ENCODE measurements at places on chromosomes 1 and 21.

DNA sequence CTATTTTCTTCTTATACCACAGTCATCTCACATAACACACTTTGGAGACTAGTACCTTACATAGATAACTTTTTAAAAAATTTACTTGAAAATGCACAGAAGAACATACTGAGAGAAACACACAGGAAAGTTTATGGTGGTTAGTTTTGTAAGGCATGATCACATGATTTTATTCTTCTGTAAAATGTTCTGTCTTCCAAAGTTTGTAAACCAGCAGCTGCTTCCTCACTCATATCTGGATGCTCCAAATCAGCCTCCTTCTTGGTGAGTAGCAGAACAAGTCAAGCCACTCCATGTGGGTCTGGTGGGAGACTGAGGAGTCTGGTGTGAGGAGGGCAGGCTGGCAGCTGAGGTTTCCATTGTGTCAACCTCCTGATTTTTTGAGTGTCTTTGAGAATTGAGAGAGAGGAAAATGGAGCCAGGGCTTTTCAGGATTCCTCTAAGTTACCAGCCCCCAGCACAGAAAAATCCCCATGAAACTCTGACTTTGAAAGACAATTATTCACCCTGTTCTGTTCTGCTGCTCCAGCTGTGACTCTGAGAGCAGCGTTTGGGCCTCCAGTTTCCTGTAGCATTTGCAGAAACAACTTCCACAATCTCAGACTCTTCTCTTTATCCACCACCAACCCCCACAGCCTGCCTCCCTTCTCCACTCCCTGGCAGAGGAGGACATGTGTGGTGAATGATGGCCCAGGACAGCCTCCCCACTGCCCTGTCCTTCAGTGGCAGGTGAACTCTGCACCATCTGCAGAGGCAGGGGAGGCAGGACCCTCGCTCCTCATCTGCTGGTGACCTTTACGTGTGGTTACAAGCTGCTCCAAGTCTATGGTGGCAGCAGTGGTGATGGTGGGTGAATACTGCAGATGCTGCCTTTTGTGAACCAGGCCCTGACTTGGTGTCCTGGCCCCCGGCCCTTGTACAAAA, 82.3 kb downstream of the FCRL5 start:
- no peak for DNase-seq

GRCh38 chr1:53450225-53450624, 9.0 kb upstream of the DMRTB1 start:
- no peak for DNase-seq

DNA sequence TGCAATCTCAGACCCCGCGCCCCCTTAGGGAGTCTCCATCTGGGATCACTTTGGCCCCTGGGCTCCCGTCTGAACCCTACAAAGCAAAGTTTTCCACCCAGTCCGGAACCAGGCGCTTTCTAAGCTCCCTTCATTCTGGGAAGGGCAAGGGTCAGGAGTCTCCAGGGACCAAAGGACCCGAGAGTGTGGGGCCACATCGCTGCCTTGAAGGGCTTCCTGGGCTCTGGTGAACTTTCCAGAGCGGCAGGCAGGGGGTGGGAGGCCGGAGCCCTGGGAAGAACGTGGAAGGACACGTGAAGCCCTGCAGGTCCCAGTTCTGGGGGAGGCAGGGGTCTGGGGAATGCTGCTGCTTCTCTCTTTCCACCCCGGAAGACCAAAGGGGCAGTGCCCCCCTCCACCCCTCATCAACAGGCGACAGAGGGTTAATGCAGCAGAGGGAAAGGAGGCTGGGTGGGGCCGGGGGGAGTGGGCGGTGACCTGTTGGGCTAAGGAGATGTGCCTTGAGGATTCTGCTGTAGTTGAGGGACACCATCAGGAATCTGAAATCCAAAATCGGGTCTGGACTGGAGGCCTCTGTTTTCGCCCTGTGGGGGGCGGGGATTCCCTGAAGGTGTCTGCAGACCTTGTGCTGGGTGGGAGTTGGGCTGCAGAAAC, 734 bp downstream of the CDK18 start:
- DNase-seq: peak; percentile 52

- peak; percentile 19 for DNase-seq
Measured at GRCh38 chr21:25512095-25513081, 94.9 kb downstream of the MRPL39 start.

DNA sequence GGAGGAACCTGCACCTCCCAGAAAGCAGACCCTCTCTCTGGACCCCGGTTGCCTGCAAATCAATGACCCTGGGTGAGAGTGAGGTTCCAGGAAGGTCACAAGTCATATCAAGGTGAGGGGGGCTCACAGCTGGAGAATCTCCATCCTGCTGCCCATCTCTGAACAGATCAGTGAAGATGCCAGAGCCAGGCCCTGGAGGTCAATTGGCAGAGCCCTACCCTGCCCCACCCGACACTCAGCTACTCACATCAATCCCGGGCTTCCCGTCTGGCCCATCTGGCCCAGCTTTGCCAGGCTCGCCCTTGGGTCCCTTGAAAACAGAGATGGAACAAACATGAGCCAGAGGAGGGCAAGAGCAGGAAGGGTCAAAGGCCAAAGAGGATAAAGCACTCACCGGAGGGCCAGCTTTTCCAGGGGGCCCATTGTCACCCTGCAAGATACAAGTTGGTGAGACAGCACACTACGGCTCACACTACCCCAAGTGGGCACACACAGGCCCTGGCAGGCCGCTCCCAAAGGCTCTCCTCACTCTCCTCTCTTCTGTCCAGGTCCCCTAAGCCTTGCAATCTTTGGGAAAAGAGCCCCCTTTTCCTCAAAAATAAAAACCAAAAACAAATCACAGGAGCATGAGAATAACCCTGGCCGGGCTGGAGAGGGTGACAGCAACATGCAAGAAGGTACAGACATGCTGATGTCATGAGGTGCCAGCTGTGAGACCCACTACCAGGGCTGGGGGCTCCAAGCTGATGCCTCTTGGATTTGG, 2.9 kb downstream of the COL9A2 start:
- no peak for DNase-seq

DNA sequence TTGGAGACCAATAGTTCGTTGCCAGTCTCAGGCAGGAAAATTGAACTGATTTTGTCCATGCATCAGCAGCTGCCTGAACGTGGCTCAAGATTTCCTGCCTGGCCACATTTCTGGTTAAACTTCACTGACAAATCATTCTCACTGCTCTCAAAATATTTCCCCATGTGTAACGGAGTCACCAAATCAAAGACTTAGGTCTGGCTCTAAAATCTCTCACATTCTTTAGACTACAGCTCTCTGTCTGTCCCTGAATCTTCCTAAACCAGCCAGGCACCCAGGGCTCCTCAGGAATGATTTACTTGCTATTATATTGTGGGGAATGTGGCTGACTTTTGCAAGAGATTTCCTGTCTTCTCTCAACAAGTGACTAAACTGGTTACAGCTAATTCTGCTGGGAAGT, 49.2 kb upstream of the GJA8 start:
- DNase-seq: no peak

GRCh38 chr1:150971583-150972416, 2.8 kb downstream of the CERS2 start:
- no peak for DNase-seq

GRCh38 chr1:60950224-60951063, 131.9 kb upstream of the NFIA start:
- DNase-seq: no peak

DNA sequence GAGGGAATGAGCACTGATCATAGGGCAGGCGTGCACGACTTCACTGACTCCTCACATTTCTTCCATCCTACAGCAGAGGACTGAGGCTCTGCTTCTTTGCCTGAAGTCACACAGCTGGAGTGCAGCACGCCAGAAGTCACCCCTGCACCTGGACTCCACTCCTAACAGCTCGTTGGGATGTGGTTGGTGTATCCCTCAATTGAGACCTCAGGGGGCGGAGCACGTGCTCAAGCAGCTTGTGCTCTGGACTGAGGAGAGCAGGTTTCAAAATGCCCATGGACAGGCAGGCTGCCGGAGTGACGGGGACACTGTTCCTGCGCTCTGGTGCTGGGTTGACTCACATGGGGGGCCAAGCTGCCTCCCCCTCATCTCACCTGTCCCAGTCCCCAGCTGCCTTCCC, 13.9 kb downstream of the CHIT1 start:
- no peak for DNase-seq

DNA sequence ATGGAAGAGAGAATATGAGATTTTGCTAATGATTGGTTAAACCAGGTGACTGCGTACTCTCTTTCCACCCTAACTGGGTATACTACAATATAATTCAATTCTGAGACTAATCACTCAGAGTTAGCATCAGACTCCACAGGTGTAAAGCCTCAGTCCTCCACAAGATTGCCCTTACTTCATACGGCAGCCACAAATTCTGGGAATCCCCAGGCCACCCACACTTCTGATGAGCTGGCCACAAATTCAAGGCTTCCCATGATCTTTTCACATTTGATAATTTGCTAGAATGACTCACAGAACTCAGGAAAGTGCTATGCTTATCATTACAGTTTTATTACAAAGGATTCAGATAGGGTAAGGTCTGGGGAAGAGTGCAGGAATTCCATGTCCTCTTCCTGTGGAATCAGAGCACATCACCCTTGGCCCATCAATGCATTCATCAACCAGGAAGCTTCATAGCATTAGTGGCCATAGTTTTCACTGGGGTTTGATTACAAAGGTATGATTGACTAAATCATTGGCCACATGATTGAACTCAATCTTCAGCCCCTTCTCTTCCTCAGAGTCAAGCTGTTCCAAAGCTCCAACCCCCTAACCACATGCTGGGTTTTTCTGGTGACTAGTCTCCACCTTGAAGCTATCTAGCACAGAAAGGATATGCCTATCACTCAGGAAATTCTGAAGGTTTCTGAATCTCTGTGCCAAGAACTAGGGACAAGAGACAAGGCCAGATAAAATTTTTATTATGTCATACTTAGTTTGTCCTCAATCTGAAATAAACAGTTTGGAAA, 131.7 kb downstream of the HHIPL2 start:
- no peak for DNase-seq

DNA sequence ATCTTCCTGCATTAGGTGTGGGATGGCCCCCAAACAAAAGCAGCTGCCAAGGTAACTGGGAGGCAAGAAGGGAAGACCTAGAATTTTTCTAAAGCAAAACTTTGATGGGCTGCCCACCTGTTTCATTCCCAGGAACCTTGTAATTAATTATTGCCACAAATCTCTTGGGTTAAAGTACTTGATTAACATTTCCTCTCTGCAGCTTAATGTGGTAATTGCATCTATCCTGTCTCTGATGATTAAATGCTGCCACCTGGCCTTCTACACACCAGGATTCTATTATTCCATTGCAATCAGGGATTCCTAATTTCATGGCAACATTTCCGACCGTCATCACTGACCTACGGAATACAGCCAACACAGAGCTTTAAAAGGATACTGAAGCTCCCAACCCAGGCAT, 68.3 kb upstream of the RC3H1 start:
- DNase-seq: no peak

GRCh38 chr1:179016706-179017382, 8.8 kb upstream of the FAM20B start:
- peak; percentile 99 for DNase-seq

DNA sequence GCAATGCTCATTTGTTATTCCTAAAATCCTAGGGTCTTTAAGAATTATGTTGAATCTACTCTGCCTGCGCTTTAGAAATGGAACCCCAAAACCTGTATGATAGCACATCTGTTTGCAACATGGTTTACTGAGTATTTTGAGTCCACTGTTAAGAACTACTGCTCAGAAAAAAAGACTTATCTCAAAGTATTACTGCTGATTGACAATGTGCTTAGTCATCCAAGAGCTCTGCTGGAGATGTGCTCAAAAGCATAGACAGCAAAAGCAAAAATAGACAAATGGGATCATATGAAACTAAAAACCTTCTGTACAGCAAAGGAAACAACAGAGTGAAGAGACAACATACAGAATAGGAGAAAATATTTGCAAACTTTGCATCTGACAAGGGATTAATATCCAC, 107.0 kb downstream of the CTH start:
- no peak for DNase-seq

DNA sequence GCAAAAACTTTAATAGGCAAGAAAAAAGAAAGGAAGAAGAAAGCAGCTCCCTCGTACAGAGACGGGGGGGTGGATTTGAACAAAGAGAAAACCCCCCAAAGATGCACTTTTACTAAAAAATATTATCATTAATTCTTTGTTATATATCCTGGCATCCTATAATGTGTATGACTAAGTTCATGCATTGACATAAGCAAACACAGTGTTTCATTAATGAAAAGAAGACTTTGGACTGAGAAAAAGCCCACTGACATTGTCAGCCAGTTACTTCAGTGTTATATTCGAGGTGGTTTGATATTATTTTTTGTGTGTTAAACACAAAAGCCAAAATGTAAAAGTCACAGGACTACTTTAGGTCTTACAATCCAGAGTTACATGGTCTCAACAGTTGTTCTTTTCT, 110.1 kb upstream of the DPYD start:
- DNase-seq: no peak

GRCh38 chr1:65195495-65196417, 47.8 kb downstream of the AK4 start:
- no peak for DNase-seq

DNA sequence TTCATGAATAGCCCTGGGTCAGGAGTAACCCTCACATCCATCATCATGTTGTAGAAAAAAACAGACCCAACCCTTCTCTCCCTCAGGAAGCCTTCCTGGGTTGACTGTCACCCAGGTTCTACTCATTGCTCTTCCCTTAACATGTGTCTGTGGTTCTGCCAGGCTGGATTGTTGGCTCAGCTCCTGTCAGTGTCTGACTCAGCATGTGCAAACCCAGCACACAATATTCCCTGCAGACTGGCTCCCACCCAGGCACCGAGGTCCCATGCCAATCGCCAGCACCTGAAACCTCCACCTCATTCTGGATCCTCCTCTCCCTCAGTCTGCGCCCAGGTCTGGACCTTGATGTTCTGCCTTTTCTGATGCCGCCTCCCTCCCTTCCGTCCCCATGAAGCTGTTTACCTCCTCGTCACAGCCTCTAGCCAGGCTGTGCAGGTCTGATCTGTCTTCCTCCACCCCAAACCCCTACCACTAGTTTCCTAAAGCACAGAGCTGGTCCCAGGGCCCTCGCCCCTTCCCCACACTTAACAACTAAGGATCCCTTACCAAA, 4.3 kb upstream of the S100A8 start:
- peak; percentile 13 for DNase-seq

DNA sequence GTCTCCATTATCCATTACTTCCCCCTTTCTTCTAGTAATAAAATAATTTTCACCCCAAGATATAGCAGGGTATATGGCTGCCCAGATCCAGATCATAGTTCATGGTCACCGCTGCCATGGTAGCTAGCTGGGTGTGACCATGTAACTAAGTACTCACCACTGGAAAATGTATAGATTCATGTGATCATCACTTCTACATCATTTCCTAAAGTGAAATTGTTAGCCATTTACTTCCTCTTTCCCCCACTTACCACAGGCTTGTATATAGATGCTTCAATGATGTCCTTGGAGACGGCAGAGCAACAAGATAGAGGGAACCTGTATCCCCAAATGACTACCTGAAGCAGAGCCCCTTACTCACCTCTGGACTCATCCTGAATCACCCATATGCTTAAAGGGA, 22.7 kb upstream of the EYA3 start:
- DNase-seq: no peak

GRCh38 chr1:119885903-119886783, 10.2 kb downstream of the ADAM30 start:
- peak; percentile 68 for DNase-seq

Measured in colonic mucosa (tissue), 4 donors.